ENCODE measurements at places on chromosomes 6 and 20.

DNA sequence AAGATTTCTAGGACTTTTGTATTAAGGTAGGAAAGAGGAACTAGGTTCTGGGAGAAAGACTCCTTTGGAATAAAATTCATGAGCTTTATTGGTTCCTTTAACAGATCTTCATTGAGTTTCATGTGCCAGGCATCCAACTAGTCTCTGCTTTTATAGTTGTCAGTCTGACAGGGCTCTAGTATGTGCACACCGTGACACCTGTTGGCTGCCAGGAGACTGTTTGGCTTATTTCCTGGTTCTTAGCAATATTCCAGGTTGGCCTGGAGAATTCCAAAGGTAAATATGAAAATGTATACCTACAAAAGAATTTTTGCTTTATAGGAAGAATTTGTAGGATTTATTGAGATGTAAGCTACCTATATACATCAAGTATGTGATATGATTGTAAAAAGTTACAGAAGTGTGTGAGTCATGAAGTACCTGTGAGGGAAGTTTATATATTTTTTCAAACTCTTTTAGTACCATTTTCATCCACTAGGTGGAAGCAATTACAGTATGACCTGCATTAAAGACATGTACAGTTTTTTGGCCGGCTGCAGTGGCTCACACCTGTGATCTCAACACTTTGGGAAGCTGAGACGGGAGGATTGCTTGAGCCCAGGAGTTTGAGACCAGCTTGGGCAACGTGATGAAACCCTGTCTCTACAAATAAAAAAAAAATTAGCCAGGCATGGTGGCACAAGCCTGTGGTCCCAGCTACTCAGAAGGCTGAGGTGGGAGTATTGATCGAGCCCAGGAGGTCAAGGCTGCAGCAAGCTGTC is 35.2 kb downstream of the NDUFAF5 start:
- DNase-seq = peak; percentile 42

DNA sequence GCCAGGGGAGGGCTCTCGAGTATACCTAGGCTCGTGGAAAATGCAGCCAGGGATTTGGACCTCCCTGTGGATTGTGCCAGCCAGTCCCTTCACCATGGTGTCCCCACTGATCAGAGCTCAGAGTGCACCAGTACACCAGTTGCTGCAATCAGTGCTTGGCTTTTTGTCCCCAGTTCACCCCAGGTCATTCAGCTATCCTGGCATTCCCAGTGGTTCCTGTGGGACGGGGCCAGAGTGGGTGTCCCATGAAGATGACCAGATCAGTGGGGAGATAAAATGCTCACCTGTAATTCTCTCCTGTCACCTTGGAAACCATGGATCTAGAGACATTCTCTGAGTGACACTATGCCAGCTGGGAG is 23.8 kb downstream of the MAS1 start:
- DNase-seq = no peak

DNA sequence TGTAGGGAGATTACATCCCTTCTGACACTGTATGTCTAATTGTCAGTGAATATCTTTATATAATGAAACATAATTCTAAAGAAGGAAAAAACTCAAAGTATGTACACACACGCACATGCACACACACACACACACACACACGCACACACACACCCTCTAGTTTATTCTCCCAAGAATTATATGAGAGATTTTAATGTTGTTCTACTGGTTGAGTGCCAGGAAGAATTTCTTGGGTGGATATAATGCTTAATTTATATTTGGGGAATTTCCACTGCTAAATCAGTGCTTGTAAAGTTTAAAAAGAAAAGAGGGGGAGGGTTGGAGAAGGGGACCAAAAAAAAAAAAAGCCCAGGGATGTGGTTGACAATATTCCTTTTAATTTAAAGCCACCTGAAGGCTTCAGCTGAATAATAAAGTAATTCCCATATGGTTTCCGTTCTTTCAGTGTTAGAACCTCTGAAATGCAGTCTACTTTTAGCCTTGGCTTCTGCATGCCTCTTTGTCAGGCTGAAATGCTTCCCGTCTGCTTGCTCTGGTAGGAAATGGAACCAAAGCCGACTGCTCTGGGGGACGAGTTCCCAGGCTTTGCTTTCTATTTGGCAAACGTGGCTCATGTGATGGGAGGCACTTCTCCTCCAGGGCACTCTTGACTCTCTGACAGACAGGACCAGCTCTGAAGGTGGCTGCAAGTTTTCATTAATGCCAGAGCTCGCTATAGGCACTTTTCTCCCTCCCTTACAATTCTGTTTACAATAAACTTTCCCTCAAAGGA is 225.4 kb downstream of the PRL start:
- DNase-seq = no peak

GRCh38 chr6:157552820-157553485 is 172.0 kb downstream of the ZDHHC14 start:
- no peak for DNase-seq

GRCh38 chr20:5090191-5090590 is 29.6 kb downstream of the PCNA start:
- DNase-seq = peak; percentile 42

GRCh38 chr20:23358923-23359593 is 2.9 kb upstream of the GZF1 start:
- no peak for DNase-seq

DNA sequence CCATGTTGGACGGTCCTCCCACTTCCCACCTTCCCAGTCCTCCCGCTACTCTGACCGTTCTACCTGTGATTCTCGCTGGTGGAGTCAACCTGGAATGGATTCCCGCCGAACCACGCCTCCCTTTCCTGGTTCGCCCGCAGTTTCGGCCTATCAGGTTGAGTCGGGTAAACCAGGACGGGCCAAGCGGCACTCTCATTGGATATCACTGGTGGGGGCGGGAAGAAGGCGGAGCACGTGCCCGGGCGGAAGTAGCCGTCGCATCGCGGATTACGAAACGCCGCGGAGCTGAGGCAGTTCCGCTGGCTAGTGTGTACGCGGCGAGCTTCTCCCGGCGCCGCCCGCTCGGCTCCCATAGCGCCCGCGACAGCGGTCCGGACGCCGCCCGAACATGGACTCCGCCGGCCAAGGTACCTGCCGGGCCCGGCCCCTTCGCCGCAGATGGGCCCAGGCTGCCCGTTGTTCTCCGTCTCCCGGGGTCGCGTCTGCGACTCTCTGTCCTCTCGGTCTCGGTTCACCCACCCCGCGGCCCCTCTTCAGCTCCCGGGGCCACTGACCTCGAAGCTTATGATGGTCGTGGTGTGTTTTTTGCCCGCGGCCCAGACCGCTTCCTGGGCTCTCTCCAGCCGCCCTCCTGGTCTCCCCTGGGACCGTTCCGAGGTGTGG is at the start of gene TPD52L2:
Gene TPD52L2, plus strand, starts transcription at position 293 of the 663 bp plus-strand sequence. Its CDS starts 96 bp downstream, at position 389.
- peak; percentile 97 for DNase-seq

DNA sequence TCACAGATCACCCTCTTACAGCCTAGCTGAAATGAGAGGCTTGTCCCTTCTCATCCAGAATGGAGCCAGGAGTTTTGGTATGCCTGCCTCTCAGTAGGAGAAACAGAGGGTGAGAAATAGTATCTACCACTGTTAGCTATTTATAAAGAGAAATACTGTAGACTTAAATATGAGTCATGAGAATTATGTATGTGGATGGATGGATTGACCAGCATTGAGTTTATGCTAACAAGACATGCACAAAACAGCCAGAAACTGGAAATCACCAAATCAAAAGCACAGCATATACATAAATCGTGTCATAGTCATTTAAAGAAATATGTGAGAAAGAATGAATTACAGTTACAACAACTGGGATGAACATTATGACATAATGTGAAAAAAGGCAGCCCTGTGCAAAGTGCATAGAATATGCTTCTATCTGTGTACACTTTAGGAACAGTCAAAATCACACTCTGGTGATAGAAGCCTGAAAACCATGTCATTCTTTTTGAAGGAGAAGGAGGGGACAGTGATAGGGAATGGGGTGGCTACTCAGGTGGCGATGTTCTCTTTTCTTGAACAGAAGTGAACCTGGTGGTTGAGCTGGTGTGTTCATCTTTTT is 79.8 kb upstream of the KIF25 start:
- no peak for DNase-seq

DNA sequence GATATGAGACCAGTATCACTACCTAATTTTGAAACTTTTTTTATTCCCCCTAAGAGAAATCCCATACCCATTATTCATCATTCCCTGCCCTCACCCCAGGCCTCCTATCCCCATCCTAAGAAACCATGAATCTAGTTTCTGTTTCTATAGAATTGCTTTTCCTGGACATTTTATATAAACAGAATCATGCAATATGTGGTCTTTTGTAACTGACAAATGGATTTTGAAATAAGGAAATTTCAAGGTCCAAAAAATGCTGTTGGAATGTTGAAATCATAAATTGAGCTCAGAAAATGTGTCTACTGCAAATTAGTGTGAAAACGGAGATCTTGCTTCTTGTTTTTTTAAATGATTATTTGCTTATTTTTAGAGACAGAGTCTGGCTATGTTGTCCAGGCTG is 25.1 kb downstream of the RNF217 start:
- DNase-seq = no peak

- DNase-seq = no peak
Observed at GRCh38 chr6:155493694-155494143, 38.1 kb upstream of the NOX3 start.

- no peak for DNase-seq
Observed at GRCh38 chr6:84508981-84509380, 255.4 kb downstream of the TBX18 start.

GRCh38 chr6:160042014-160042773 is 73.3 kb downstream of the IGF2R start:
- no peak for DNase-seq

DNA sequence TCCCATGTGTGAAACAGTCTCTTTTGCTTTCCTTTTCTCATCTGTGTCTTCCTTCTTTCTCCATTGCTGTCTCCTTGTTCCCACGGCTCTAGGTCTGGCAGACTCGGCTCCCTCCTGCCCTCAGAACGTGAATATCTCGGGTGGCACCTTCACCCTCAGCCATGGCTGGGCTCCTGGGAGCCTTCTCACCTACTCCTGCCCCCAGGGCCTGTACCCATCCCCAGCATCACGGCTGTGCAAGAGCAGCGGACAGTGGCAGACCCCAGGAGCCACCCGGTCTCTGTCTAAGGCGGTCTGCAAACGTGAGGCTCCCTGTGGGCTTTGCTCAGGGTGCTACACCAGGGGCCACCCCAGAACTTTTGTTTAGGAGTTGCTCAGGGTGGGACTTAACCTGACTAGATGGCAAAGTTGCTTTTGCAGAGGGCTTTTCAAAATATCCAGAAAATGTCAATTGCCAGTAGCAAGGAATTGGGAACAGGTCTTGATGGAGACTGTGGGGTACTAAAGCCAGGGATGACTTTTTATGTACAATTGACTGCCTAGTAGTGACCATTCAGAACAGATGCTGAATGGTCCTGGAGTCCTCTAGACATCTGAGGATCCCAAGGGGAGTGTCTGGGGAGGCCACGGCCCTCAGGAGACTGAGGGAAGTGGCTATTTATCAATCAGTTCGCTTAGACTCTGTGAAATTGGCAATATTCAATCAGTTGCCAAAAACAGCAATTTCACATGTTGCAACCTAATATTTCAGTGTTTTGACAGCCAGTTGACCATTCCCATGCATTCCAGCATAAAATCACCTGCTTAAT is 550 bp downstream of the C2 start:
- no peak for DNase-seq

Measured in CD4-positive, alpha-beta T cell treated with Interleukin-21 for 1 hour (primary cell).